ENCODE measurements at places on chromosomes 13 and 19. TPM values are rescaled to one million over a fixed set of nuclear protein-coding genes. Genes with fewer than 3 reads are reported as not detected.

DNAJC15 gene
- total RNA-seq: 13.6 TPM

IGSF23 gene
- not detected for total RNA-seq

ZNF439 gene
- 6.2 TPM for total RNA-seq

EBI3 gene
- 14.2 TPM for total RNA-seq

ZNF578 gene
- 1.9 TPM for total RNA-seq

CERS1 gene
- total RNA-seq: not detected

LGALS4 gene
- total RNA-seq: 1.2 TPM

EFNB2 gene
- total RNA-seq: 0.11 TPM

NUFIP1 gene
- total RNA-seq: 11.1 TPM

MYO9B gene
- 108 TPM for total RNA-seq

SPPL2B gene
- total RNA-seq: 41.4 TPM

NALCN gene
- not detected for total RNA-seq

DNAAF3 gene
- 0.27 TPM for total RNA-seq

LRRC8E gene
- not detected for total RNA-seq

WDR88 gene
- total RNA-seq: not detected

ZNF665 gene
- total RNA-seq: 5.0 TPM

DNA sequence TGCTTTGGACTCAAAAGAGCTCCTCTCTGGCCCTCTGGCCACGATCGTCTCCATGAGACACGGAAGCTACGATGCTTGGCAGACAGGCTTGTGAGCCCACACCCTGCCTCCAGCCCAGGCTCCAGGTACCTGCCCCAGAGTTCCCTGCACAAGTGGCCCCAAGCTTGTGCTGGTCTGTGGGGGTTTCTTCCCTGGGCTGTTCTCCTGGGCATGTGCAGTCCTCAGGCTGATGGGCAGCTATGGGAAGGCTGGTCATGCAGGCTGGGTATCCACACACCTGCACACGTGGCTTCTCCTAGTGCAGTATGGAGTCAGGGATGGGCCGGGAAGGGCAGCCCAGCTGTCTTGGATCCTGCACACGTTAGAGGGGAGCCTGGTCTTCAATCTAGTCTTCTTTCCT is 43.1 kb downstream of the TEX29 start:
- no peak for DNase-seq
- no peak overlapping the region for H3K27ac ChIP-seq
- no peaks in the 10 kb centered on the region for H3K36me3 ChIP-seq
- no peaks in the 10 kb centered on the region for H3K4me1 ChIP-seq
- no peak overlapping the region for H3K4me3 ChIP-seq

- H3K36me3 ChIP-seq: no peaks in the 10 kb centered on the region
- no peaks in the 10 kb centered on the region for H3K27me3 ChIP-seq
- H3K4me3 ChIP-seq: no peak overlapping the region
- H3K27ac ChIP-seq: no peak overlapping the region
- DNase-seq: no peak
These were observed 60.3 kb downstream of the TNFRSF19 start for GRCh38 chr13:23630349-23631093.

DNA sequence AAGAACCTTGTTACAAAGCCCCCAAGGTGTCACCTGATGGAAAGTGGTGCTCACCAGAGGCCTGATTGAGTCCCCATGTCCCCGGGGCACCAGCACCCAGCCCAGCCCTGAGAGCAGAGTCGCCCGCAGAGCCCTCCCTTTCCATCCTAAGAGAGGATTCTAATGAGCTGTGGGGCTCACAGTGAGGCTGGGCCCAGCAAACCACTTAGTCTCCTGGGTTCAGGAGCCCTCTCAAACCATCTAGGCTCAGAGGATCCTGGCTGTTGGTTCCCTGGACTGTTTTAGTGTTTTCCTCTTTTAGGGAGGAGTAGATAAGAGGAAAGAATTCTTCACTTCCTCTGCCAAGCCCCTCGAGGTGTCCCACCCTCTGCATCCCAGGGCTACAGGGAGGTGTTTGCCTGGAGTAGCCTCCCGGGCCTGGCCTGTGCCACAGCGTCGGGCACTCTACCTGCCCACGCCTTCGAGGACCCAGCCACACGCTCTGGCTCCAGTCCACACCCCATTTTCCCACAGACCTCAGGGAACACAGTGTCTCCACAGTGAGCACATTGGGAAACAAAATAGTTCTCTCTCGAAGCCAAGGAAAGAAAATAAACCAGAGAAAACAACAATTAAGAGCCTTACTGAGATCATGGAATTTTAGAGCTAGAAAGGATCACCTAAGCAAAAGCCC is 34.4 kb downstream of the DHRS12 start:
- peaks cover 8% of the 10 kb centered on the region for H3K4me1 ChIP-seq
- no peak overlapping the region for H3K4me3 ChIP-seq
- H3K27me3 ChIP-seq: no peaks in the 10 kb centered on the region
- no peak overlapping the region for H3K27ac ChIP-seq
- no peak for DNase-seq

DNA sequence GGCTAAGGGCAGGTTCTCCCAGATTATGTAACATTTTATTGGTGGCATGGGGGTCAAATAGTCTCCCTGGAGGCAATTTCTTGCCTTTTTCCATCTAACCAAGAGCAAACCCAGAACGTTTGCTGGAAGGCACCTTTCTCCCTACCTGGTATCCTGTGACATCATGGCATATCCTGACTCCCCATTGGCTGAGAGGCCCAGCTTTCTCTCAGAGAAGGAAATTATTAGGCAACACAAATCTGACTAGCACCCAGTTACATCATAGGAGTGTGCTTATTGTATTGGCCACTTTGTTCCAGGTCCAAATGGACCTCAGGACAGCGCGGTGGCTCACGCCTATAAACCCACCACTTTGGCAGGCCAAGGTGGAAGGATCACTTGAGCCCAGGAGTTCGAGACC is 13.0 kb downstream of the NTN5 start:
- no peaks in the 10 kb centered on the region for H3K27me3 ChIP-seq
- H3K27ac ChIP-seq: no peak overlapping the region
- no peak overlapping the region for H3K4me3 ChIP-seq
- H3K4me1 ChIP-seq: peaks cover 10% of the 10 kb centered on the region
- DNase-seq: no peak
- no peaks in the 10 kb centered on the region for H3K36me3 ChIP-seq

- no peaks in the 10 kb centered on the region for H3K4me1 ChIP-seq
- no peak overlapping the region for H3K27ac ChIP-seq
- H3K27me3 ChIP-seq: no peaks in the 10 kb centered on the region
- no peaks in the 10 kb centered on the region for H3K36me3 ChIP-seq
These were observed 4.3 kb upstream of the LRRC8E start for GRCh38 chr19:7883796-7884570.

GRCh38 chr13:78596399-78596735 is 7.0 kb downstream of the POU4F1 start:
- no peak for DNase-seq
- no peak overlapping the region for H3K27ac ChIP-seq
- no peaks in the 10 kb centered on the region for H3K36me3 ChIP-seq
- H3K27me3 ChIP-seq: peaks cover 91% of the 10 kb centered on the region
- no peaks in the 10 kb centered on the region for H3K4me1 ChIP-seq
- no peak overlapping the region for H3K4me3 ChIP-seq

GRCh38 chr19:11142528-11143171 is 12.9 kb downstream of the SPC24 start:
- H3K27ac ChIP-seq: no peak overlapping the region
- DNase-seq: no peak
- H3K36me3 ChIP-seq: no peaks in the 10 kb centered on the region
- H3K27me3 ChIP-seq: no peaks in the 10 kb centered on the region

- DNase-seq: no peak
- H3K36me3 ChIP-seq: no peaks in the 10 kb centered on the region
- H3K4me1 ChIP-seq: no peaks in the 10 kb centered on the region
- H3K27ac ChIP-seq: no peak within 1 kb of the TSS
- no peaks in the 10 kb centered on the region for H3K27me3 ChIP-seq
- no peak within 1 kb of the TSS for H3K4me3 ChIP-seq
These were observed at the start of gene SLC10A2 for GRCh38 chr13:103066079-103066780. Gene SLC10A2 (minus strand): TSS chr13:103066417. CDS start chr13:103066249, 168 bp downstream.

- H3K27me3 ChIP-seq: no peaks in the 10 kb centered on the region
- no peaks in the 10 kb centered on the region for H3K4me1 ChIP-seq
- no peak overlapping the region for H3K27ac ChIP-seq
- DNase-seq: peak; percentile 7
- H3K4me3 ChIP-seq: no peak overlapping the region
These were observed 31.3 kb downstream of the LTBP4 start for GRCh38 chr19:40632311-40633036.

DNA sequence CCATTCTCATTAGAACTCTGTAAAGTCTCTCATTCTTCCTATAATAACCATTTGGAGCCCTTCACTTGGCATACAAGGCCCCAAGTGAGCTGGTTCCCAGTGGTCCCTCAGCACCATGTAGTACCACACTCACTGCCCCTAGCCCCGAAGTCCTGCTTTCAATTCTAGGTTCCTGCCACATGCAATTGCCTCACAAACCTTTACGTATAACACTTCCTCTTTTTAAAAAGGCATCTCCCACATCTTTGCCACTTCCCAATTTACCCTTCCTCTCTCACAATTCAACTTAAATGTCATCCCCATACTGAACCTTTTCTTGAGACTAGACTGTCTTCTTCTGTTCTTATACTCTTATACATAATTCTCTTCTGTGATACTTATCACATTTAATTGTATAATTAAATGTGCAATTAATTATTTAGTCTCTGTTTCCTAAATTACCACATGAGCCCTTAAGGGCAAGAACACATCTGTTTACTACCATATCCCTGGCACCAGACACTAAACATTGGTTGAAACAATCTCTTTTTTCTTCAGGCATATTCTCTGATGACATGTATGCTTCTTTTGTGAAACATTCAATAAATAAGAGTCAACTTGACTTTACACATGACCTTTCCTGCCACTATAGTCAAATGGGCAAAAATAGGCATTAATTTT is 304.0 kb downstream of the SPRY2 start:
- H3K4me1 ChIP-seq: no peaks in the 10 kb centered on the region
- no peaks in the 10 kb centered on the region for H3K36me3 ChIP-seq
- H3K27ac ChIP-seq: no peak overlapping the region

DNA sequence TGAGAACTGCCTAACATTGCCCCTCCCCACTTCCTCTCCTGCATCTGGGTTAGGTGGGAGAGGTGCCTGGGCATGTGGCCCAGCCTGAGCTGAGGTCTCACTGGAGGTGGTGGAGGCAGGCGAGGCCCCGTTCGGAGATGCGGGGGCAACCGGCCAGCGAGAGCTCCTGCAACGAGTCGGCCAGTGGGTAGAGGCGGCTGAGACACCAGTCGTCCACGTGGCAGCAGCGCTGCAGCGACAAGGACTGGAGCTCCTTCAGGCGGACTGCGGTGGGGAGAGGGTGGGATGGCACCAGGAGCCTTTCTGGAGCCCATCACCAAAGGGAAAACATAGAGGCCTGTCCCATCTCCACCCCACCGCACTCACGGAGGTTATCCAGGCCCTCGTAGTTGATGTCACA is 6.0 kb upstream of the B3GNT8 start:
- no peaks in the 10 kb centered on the region for H3K27me3 ChIP-seq
- no peak for DNase-seq
- peaks cover 12% of the 10 kb centered on the region for H3K4me1 ChIP-seq

GRCh38 chr13:40375489-40376171 is 290.8 kb downstream of the FOXO1 start:
- H3K27ac ChIP-seq: no peak overlapping the region
- no peak overlapping the region for H3K4me3 ChIP-seq
- H3K27me3 ChIP-seq: no peaks in the 10 kb centered on the region
- no peaks in the 10 kb centered on the region for H3K36me3 ChIP-seq

GRCh38 chr19:49339301-49340068 is 4.3 kb downstream of the CD37 start:
- no peak overlapping the region for H3K27ac ChIP-seq
- H3K27me3 ChIP-seq: no peaks in the 10 kb centered on the region
- H3K4me3 ChIP-seq: no peak overlapping the region

- no peak overlapping the region for H3K4me3 ChIP-seq
- no peak overlapping the region for H3K27ac ChIP-seq
- H3K4me1 ChIP-seq: no peaks in the 10 kb centered on the region
- H3K36me3 ChIP-seq: no peaks in the 10 kb centered on the region
- H3K27me3 ChIP-seq: peaks cover 6% of the 10 kb centered on the region
These were observed 8.3 kb downstream of the TMEM255B start for GRCh38 chr13:113767366-113767765.

GRCh38 chr19:33471111-33471996 is 50.2 kb downstream of the PEPD start:
- H3K4me3 ChIP-seq: no peak overlapping the region
- H3K27me3 ChIP-seq: no peaks in the 10 kb centered on the region
- H3K4me1 ChIP-seq: no peaks in the 10 kb centered on the region
- H3K36me3 ChIP-seq: no peaks in the 10 kb centered on the region
- no peak overlapping the region for H3K27ac ChIP-seq
- no peak for DNase-seq

DNA sequence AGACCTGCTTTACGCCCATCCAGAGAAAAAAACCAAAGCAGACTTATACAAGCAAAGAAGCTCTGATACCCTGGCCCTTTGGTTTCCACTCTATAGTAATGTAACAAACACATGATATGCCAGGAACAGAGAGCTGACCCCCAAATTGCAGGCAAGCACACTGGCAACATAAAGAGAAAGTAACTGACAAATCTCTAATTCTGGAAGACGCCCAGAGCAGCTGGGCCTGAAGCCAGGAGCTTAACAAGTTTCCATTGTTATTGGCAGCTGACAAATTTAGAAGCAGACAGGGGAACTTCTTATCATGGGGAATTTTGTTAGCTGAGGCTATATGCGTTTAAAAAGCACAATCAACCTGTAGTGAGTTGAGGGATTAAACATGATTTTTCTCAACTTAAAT is 158.0 kb downstream of the DLEU7 start:
- no peak overlapping the region for H3K4me3 ChIP-seq
- DNase-seq: no peak
- H3K27me3 ChIP-seq: no peaks in the 10 kb centered on the region
- no peaks in the 10 kb centered on the region for H3K36me3 ChIP-seq
- no peak overlapping the region for H3K27ac ChIP-seq

GRCh38 chr13:83881917-83882605 is at the start of gene SLITRK1:
Gene SLITRK1 (minus strand): TSS chr13:83882474. CDS start chr13:83881507, 967 bp downstream.
- no peak within 1 kb of the TSS for H3K4me3 ChIP-seq
- DNase-seq: peak; percentile 2
- H3K27ac ChIP-seq: no peak within 1 kb of the TSS
- H3K4me1 ChIP-seq: no peaks in the 10 kb centered on the region
- H3K36me3 ChIP-seq: no peaks in the 10 kb centered on the region

- no peaks in the 10 kb centered on the region for H3K27me3 ChIP-seq
- no peaks in the 10 kb centered on the region for H3K36me3 ChIP-seq
- no peak overlapping the region for H3K4me3 ChIP-seq
- no peak for DNase-seq
- no peak overlapping the region for H3K27ac ChIP-seq
These were observed 37.3 kb downstream of the KLF2 start for GRCh38 chr19:16361926-16362325.

DNA sequence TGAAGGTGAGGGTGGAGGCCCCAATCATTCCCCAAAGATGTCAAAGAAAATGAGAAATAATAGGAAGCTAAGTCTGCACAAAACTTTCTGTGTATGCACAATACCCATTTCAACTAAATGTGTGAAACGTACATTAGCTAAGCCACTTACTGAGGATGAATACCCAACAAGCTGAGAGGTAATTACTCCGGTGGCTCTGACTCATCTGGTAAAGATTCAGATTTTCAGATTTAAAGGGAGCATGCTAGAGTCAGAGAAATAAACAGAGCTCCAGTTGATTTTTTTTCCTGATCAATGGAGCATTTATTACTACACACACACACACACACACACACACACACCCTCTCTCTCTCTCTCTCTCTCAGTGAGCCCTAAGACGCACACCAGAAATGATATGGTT is 194.8 kb upstream of the ARGLU1 start:
- no peak overlapping the region for H3K27ac ChIP-seq
- H3K36me3 ChIP-seq: no peaks in the 10 kb centered on the region
- no peak overlapping the region for H3K4me3 ChIP-seq
- no peaks in the 10 kb centered on the region for H3K27me3 ChIP-seq
- no peak for DNase-seq

GRCh38 chr13:72062566-72062965 is 195.6 kb upstream of the DACH1 start:
- no peak overlapping the region for H3K27ac ChIP-seq
- no peak overlapping the region for H3K4me3 ChIP-seq
- no peaks in the 10 kb centered on the region for H3K36me3 ChIP-seq
- no peaks in the 10 kb centered on the region for H3K4me1 ChIP-seq
